Stimulated activated CD4-positive, alpha-beta T cell treated with anti-CD3 and anti-CD28 coated beads, Interleukin-1b, Interleukin-23, amount 100 ng/mL, for 1 hour (primary cell): ENCODE measurements at places on chromosomes 5 and 9.

DNA sequence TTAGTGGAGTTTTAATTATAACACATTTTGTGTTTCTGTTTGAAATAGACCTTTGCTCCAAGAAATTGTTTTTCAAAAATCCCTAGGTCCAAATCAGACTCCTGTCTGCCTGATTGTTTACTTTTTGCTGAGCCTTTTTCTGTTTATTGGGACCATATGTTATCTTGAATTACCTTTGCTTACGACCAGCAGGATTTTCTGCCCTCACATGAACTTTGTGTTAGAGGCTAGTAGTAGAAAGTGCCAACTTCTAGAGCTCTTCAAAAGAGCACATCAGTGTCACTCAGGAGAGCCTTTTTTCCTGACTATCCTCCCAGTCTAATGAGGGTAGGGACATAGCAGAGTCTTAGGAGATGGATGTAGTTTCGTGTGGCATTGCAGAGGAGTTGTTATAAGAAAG, 10.2 kb downstream of the RECK start:
- DNase-seq, result no peak

- DNase-seq, result no peak
Measured at GRCh38 chr9:124602632-124603031, 95.4 kb upstream of the NR5A1 start.

- no peak for DNase-seq
Measured at GRCh38 chr9:121620777-121621449, 30.5 kb upstream of the DAB2IP start.

GRCh38 chr9:13939701-13940490, 374.0 kb downstream of the NFIB start:
- DNase-seq, result no peak

GRCh38 chr5:121853850-121854249, 2.2 kb downstream of the FTMT start:
- DNase-seq, result no peak

- DNase-seq, result no peak
Measured at GRCh38 chr9:88529496-88529895, 5.5 kb upstream of the NXNL2 start.

GRCh38 chr9:97373331-97373730, 38.6 kb upstream of the TDRD7 start:
- DNase-seq, result no peak

GRCh38 chr9:122816163-122816867, 12.1 kb downstream of the PDCL start:
- no peak for DNase-seq

- DNase-seq, result no peak
Measured at GRCh38 chr5:131288328-131288727, 24.5 kb downstream of the CDC42SE2 start.

- DNase-seq, result no peak
Measured at GRCh38 chr9:4137681-4138099, 162.2 kb downstream of the GLIS3 start.

DNA sequence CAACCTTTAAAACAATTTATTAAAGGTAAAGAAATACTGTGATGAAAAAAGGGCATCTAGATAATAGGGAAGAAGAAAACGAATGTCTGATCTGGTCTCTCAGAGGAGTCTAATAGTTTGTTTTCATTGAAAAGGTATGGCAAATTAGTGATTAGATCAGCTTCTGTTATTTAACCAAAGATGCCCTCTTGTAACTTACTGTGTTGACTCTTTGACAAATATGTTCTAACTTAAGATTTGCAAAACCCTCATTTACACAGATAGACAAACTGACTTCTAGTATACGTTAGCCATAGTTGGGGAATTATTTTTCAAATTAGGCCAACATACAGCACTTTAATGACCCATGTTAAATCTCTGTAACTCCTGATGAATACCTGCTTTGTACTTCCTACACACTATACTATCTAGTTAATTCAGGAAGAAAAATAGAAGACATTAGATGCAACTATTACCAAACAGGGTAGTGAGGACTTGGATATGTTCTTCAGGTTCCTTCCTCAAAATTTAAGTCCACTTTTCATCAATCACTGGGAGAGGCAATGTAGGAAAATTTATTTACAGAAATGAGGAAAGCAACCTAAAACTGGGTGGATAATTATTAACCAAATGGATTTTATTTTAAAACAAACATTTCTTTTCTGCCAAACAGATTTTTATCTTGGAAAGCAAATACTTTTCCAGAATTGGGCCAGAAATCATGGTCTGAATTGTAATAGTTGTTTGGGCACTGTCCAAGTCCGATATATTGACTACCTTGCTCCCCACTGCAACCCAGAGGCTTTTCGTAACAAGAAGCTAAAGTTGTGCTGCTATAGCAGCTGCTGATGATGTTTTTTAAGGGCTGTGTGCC, 66.4 kb upstream of the PPP2R2B start:
- DNase-seq, result no peak

DNA sequence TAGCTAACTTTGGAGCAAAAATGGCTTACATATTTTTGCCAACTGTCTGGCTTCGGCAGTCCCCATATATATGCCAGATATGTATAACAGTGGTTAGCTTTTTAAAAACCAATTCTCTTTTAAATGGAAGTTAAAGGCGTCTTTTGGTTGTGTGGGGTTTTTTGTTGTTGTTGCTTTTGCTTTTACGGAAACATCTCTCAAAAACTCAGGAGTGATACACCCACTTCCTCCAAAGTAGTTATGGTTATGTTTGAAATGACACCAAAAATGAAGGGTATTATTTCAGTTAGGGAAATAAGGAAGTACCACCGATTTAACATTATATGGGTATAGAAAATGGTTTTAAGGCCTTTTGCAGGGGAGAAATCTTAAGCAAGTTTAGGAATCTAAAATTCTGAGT, 2.3 kb downstream of the CNOT8 start:
- no peak for DNase-seq

DNA sequence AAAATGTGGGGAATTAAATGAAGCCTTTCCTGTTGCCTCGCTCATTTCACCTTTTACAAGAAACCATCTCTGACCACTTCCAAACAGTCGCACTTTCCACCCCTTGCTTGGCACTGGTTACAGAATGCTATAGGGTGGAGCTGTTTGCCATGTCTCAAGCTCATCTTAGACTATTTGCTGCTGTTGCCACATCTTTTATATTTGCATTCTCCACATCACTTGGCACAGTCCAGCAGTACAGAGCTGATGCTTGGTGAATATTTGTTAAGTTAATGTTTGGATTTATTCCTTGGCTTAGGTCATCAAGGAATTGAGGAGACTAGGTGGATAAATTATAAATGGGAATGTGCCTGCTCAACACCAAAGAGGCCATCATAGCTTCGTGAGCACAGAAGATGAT, 53.2 kb downstream of the GNA14 start:
- no peak for DNase-seq

- DNase-seq, result no peak
Measured at GRCh38 chr5:73218552-73219171, 45.7 kb downstream of the TMEM174 start.

DNA sequence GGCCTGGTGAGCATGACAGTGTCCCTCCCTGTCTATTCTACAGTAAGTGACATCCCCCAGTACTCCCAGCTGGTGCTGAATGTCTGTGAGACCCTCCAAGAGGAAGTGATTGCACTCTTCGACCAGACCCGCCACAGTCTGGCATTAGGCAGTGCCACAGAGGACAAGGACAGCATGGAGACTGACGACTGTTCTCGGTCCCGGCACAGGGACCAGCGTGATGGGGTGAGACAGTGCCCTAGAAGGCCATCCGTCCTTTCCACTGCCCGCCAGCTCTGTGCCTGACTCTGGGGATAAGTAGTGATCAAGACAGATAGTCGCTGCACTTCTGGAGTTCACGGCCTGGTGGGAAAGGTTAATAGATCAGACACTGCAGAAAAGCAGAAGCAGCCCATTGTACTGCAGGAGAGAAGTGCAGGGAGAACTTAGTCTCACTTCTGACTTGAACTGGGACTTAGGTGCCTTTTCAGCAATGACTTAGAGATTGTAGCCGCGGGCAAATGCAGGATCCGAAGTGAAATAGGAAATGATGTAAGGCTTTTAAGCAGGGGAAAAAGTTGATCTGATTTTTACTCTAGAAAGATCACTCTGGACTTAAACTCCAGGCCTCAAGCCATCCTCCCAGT, 28.4 kb downstream of the SH3GLB2 start:
- no peak for DNase-seq

GRCh38 chr5:137019229-137019628, 479.9 kb downstream of the SPOCK1 start:
- no peak for DNase-seq

DNA sequence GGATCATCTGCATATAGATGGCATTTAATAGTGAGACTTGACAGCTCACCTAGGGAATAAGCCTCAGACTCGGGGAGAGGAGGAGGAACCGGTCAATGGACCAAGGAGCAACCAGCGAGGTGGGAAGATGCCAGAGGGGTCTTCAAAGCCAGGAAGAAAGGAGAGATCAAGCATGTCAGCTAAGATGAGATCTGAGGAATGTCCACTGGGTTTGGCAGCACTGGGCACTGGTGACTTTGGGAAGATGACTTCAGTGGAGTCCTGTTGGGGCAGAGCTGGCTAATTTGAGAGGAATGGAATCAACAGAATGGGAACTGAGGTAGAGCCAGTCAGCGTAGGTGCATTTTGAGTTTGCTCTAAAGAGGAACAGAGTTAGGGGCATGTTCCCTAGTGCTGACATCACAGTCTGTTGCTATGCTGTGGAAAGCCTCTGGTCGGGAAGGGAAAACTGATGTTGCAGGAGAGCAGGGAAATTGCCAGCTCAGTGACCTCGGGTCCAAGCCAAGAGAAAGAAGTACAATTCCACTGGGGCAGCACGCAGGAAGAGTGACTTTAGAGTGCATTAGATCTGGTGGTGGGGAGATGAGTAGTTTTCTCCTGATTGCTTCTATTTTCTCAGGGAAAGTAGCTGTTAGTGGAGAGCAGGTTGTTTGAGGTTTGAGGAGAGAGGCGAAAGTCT, 56.9 kb downstream of the ZNF618 start:
- DNase-seq, result no peak

DNA sequence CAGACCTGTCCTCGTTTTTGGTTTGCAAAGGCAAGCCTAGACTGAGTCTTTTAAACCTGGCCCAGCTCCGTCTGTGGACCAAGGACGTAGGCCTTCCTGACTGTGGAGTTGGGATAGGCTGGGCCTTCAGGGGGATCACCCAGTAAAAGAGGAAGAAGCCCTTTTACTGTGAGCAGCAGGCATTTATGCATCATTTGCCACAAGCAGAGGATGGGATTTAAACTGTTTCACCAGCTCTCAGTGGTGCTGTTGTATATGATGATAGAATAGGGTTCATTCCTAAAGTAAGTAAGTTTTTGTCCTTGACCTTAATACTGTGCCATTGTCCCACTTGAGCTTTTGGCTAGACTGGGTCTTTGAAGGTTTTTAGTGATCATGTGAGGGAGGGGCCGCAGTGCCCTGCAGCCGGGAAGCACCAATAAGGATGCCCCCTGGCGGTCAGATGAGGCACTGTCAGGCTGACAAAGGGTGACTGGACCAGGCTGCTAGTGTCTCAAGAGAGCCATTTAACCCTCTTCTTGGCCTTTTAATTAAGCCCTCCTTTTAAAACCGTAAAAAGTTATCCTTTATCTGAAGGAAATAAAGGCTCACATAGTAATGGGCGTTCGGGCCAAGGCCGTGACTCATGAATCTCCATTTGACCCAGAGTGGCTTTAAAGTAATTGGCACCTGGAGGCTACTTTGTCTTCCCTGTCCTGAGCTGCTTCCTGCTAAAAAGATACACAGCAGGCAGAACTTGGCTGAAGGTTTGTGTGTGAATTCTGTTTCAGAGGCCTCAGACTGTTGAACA, 74.0 kb downstream of the UBAP1 start:
- DNase-seq, result peak; percentile 9

- no peak for DNase-seq
Measured at GRCh38 chr5:65103756-65104440, 335.2 kb downstream of the CWC27 start.

GRCh38 chr5:116382032-116382873, 192.4 kb downstream of the SEMA6A start:
- DNase-seq, result no peak

DNA sequence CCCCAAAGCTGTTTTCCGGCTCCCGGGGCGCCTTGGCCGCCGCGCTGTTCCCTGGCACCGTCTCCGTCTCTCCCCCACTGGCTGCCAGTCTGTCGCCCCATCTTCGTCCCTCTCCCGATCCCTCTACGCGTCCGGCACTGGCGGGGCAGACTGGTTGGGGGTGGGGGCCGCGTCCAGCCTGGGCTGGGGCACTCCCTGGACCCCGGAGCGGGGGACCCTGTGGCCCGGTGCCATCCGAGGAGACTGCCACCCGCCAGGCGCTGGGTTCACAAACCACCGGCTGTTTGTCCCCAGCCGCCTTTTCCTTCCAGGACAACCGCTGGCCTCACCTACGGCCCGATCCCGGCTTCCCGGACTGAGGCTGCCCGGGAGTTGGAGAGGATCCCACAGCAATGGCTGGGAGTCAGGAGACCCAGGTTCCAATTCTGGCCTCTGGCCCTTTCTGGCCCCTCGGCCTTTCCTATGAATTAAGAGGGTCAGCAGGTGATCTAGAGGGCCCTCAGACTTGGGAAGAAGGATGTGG, 1.0 kb upstream of the FIBCD1 start:
- no peak for DNase-seq

DNA sequence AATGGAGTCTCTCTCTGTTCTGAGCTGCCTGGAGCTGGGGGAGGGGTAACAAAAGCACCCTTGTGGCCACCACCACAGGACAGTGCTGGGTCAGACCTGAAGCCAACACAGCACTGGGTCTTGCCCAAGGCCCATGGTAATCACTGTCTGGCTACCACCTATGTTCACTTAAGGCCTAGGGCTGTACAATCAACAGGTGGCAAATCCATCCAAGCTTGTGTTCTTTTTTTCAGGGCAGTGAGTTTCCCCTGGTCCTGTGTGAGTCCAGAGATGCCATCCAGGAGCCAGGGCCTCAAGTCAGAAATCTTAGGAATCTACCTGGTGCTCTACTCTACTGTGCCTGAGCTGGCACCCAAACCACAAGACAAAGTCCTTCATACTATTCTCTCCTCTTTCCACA, 20.1 kb upstream of the OTP start:
- DNase-seq, result no peak

DNA sequence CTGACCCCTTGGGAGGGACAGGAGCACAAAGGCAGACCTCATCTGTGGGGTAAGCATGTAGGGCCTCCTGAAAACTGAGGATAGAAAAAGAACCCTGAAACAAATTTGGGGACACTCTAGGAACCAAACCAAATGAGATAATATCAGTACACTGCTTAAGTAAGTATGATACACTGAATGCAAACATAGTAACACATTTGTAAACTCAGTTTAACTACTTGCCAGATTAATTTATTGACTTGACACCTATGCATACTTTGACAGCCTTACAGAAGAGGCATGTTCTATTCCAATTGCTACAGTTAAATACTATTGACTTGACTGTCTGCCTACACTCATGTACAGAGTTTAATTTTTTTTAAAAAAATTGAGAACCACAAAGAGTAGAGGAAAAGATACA, 1070.8 kb upstream of the SEMA6A start:
- DNase-seq, result no peak

- DNase-seq, result no peak
Measured at GRCh38 chr9:115461280-115461679, 343.3 kb upstream of the TNC start.

- DNase-seq, result no peak
Measured at GRCh38 chr5:137254119-137255090, 244.7 kb downstream of the SPOCK1 start.
